Right cardiac atrium (tissue), 5 donors: ENCODE measurements at places on chromosomes 11 and 22.

DNA sequence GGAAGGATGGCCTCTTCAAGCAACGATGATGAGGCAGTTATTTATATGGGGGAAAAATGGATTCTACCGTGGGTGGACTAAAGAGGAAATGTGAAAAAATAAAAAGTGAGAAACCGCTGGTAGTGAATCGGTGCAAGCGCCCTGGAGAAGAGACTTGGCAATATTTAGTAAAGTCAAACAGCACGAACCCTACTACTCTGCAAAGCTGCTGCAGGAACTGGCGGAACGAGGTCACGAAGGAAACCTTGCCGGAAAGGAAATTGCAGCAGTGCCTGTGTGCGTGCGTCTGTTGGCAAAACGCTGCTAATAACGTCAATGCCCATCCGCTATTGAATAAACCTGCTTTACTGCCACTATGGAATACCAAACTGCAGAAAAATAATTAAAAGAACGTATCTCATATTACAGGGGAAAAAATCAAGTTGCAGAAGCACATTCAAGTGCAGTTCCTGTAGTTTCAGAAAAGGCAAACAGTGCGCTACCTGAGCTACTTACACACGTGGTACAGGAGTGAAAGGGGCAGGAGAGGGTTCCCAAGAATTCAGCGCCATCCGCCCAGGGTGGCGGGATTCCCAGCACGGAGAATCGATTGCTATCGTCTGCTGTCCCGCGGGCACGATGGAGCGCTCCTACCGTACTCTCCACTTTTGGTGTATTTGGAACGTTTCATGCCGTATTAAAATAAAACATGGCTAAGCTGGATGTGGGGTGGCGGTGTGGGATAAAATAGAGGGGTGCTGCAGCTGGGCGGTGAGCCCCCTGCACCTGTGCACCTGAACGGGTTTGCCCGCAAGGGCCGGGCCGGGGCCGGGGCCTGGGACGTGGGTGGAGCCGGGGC lies 585 bp upstream of the NADSYN1 start:
- no peak for DNase-seq

- DNase-seq = no peak
Measured at GRCh38 chr11:115146425-115146824, 357.8 kb downstream of the CADM1 start.

DNA sequence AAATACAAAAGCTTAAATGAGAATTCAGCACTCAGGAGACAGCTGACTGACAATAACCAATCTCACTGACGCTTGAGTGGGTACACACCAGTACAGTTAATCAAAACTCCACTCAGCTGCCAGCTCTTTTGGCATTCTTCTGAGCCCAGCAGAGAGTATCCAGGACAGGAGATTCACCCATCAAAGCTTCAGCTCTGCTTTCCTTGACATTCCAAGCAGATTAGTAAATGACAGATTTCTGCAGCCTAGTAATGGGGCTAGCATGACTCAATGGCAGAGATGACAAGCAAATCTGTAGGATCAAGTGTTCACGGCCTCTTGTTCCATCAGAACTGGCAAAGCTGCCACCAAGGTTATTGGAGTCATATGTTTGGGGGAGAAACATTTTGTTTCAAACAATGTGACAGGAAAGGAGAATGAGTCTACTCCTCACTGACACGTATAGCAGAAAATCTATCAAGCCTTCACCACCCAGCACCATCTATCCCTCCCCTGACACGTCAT lies 420.0 kb downstream of the DYNC2H1 start:
- DNase-seq = no peak

- DNase-seq = no peak
Measured at GRCh38 chr11:13669544-13670488, 1.3 kb downstream of the FAR1 start.

DNA sequence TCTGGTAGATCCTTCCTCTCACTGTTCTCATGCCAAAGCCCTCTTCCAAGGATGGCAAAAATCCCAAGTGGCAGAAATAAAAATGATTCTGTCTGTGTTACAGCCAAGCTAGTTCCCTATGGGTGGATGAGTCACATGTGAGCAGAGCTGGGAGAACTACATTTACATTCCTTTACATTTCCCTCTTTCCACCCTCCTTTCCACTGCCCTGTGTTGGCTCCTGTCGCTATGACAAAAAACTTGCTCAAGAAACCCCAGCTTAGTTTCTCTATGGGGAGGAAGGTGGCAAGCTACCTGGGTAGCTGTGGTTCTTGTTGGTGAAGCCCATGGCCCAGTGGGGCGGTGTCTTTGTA lies 10.2 kb upstream of the DDB2 start:
- DNase-seq = no peak

- no peak for DNase-seq
Measured at GRCh38 chr11:124762624-124763155, 600 bp upstream of the ESAM start.

DNA sequence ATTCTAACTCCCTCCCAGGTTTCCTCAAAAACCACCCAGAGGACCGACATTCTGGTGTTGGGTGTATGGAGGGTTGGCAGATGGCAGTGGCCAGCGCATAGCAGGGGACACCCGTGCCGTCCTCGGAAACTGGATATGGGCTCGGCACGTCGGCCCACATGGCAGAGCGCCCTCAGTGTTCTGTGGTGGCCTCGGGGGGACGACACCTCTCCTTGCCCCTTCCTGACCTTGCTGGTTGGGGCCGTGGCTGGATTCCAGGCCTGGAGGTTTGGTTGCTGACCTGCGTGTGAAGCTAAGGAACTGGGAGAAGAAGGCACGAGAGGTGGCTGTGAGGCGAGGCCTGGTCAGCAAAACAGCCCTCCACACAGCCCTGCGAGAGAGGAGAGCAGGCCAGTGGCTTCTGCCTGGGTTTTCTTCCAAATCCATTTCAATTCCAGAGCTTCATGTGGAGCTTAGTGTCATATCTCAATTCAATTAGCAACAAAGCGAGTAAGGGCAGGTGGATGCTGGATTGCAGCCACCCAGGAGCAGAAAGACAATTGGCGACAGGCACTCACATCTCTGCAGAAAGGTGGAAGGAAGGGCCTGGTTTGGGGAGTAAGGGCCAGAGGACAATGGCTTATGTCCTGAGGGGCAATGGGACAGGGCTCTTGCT lies 478.4 kb downstream of the BRD1 start:
- DNase-seq = no peak

GRCh38 chr11:75463106-75463774 lies 30.2 kb upstream of the KLHL35 start:
- DNase-seq = no peak
